ENCODE measurements at places on chromosomes 5 and 9. TPM values are rescaled to one million over a fixed set of nuclear protein-coding genes. Genes with fewer than 3 reads are reported as not detected.

GRCh38 chr5:78113689-78114264 is 180.7 kb downstream of the AP3B1 start:
- H3K27me3 ChIP-seq, result no peaks in the 10 kb centered on the region
- no peak overlapping the region for H3K27ac ChIP-seq
- H3K4me1 ChIP-seq, result no peaks in the 10 kb centered on the region
- no peak for DNase-seq
- no peak overlapping the region for H3K4me3 ChIP-seq

- DNase-seq, result no peak
- no peak overlapping the region for H3K27ac ChIP-seq
- no peaks in the 10 kb centered on the region for H3K4me1 ChIP-seq
Measured at GRCh38 chr9:83623679-83624076, 735 bp downstream of the IDNK start.

The LHX3 gene
- total RNA-seq, result not detected

DNA sequence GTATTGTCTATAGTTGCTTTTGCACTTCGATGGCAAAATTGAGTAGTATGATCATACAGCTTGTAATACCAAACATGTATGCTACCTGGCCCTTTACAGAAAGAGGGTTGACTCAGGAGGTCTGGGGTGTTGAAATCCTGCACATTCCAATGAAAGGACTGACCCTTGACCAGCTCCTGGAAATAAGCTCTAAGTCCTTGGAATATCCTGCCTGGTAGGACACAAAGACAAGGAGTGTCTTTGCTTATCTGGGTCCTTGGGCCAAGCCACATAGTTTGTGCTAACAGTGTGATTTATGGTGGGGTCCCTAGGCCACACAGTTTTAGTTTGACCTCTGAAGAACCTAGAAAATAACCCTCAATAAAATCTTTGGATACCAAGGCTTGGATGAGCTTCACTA is 89.3 kb upstream of the FTMT start:
- H3K4me3 ChIP-seq, result no peak overlapping the region
- no peaks in the 10 kb centered on the region for H3K36me3 ChIP-seq
- DNase-seq, result no peak
- H3K27ac ChIP-seq, result no peak overlapping the region
- H3K4me1 ChIP-seq, result no peaks in the 10 kb centered on the region

Measured in H1 (cell line).